ENCODE measurements at places on chromosomes 2 and 18.

GRCh38 chr18:55821219-55821618 is 233.2 kb upstream of the TCF4 start:
- no peak for DNase-seq

DNA sequence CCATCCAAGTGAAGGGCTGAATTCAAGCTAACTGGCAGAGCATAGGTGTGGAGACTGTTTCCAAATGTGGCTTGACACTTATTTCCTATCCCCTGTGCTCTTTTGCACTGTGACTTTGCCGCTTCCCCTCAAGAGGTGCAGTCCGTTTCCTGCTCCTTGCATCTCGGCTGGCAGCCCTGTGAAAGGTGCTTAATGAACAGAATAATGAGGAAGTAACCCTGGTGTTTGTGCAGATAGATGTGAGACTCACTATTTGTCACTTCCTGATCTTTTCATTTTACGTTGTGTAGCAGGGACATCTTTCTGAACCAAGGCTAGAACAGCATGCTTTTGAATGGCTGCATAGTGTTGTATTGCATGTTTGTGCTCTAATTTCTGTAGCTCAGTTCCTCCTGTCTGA is 60.8 kb downstream of the CEP192 start:
- DNase-seq, result no peak

GRCh38 chr2:233798335-233799086 is 20.4 kb downstream of the MROH2A start:
- no peak for DNase-seq

- no peak for DNase-seq
These were observed 17.4 kb downstream of the KIF3C start for GRCh38 chr2:25964891-25965290.

GRCh38 chr2:177187631-177188312 is 24.8 kb upstream of the HNRNPA3 start:
- no peak for DNase-seq

- DNase-seq, result peak; percentile 48
These were observed 1352.9 kb upstream of the CHAC2 start for GRCh38 chr2:52414561-52415295.

DNA sequence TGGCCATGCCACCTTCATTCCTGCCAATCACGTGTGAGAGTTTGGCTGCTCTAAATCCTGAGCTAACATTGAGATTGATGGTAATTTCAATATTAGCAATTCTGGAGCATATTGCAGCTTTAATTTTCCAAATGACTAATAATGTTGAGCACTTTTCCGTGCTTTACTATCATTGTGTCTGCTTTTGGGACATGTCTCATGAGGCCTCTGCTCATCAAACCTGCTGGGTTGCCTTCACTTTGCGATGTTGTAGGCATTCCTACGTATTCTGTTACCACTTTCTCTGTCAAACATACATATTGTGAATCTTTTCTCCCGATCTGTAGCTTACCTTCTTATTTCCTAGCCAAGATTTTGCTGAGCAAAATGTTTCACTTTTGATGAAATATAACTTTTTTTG is 466.6 kb downstream of the GALR1 start:
- no peak for DNase-seq

Measured in muscle of arm (tissue), 14 donors.